ENCODE measurements at places on chromosomes 7 and 10. TPM values are rescaled to one million over a fixed set of nuclear protein-coding genes. Genes with fewer than 3 reads are reported as not detected.

Gene GIMAP2
- not detected for total RNA-seq

Gene FBXO24
- total RNA-seq, result 0.94 TPM

Gene CRHR2
- total RNA-seq, result not detected

Gene HOXA6
- not detected for total RNA-seq

Gene ENTPD7
- 8.6 TPM for total RNA-seq

Gene LEP
- not detected for total RNA-seq

Gene VGF
- total RNA-seq, result 22.5 TPM

Gene MYH16
- total RNA-seq, result not detected

Gene CYP26A1
- total RNA-seq, result 190 TPM

- no peak for DNase-seq
These were observed 15.8 kb downstream of the PLAC9 start for GRCh38 chr10:80148166-80148805.

DNA sequence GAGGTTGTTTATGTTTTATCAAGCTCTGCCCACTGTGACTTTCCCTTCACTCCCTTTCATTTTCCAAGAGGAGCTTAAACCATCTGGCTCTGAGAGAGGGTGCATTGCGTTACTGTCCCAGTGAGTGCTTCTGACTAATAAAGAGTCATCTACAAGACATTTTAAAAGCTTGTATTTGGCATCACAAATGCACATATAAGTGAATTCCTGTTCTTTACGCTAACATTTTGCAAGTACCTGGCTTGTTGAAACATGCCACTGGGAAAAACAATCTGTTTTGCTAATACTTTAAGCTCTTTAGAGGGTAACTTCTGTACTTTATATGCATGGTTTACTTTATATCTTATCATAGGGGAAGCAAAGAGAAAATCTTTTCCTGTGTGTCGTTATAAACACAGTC, 534.6 kb upstream of the POM121L12 start:
- no peak for DNase-seq

- DNase-seq, result peak; percentile 40
These were observed 33.2 kb downstream of the TBATA start for GRCh38 chr10:70751991-70752390.

GRCh38 chr10:35355971-35356724, 19.8 kb downstream of the CCNY start:
- no peak for DNase-seq

GRCh38 chr10:57992321-57993077, 275.2 kb downstream of the IPMK start:
- no peak for DNase-seq

GRCh38 chr10:71966046-71967004, 2.1 kb downstream of the CHST3 start:
- DNase-seq, result peak; percentile 13

- no peak for DNase-seq
These were observed 285.7 kb downstream of the RPS24 start for GRCh38 chr10:78319371-78319770.

DNA sequence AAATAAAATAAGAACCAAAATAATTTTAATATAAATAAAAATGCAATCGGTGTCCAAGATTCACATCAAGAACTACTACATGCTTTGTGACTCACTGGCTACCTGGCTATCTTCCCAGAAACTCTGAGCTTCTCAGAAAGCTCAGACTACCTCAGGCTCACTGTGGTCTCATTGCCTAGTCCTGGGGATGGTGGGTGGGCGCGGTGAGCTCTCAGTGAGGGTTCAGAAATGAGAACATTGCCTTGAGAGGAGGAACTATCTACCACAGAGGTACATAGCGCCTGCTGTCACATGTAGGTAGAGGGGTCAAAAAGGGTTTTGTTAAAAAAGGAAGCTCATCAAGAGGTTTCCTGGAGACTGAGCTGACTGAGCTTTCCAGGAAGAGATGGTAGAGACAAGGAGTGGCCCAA, 108.0 kb downstream of the WDFY4 start:
- no peak for DNase-seq

- peak; percentile 49 for DNase-seq
These were observed 407.5 kb upstream of the RNF32 start for GRCh38 chr7:156232931-156233705.

DNA sequence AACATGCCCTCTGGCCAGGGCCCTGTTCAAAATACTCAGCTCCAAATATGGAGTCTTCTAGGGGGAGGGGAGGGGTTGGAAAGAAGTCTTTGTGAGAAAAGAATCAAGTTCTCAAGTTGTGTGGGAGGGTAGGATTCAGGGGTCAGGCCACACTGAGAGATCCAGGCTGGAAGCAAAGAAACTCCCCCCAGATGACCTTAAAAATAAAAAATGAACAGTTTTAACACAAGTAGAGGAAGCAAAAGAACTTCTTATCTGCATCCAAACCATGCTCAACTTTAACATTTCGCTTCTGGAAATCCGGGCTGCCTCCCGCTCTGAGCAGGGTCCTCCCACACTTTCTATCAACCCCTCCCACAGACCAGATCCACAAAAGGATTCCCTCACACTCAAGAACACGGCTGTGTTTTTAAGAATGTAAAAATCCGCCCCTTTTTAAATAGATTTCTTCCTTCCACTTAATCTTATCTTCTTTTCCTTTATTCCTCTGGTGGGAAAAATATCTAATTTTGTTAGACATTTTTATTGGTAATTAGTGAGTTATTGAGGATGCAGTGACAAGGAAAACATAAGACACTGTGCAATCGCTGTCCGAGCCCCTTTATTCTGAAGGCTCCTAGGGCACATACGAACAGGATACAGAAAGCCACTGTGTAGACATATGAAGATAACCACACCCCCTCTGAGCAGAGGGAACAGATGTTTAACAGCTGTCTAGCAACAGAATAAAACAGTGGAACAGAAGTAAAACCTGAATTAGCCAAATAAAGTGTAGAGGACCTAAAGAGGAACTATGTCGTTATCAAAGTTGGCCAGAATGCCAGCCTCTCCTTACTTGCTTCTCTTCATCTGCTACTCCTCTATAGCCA, 43.8 kb downstream of the CYTH3 start:
- DNase-seq, result peak; percentile 61

DNA sequence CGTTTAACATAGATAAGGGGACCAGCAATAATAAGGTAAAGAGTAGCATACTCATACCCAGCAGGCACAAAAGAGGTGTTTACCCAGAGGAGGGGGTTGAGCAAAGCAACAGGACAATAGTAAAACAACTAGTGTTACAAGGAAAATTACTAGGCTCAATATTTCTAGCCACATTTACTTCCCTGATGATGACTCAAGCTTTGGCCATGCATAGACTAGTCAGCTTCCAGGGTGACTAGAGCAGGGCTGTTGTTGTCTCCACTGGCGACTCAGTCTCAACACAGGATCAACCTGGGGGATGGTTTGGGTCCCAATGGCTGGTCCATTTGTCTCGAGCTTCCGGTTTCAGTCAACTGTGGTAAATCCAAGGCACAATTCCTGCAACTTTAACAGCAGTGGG, 217.7 kb upstream of the KCND2 start:
- DNase-seq, result no peak

- no peak for DNase-seq
These were observed 354.9 kb upstream of the SEMA3C start for GRCh38 chr7:81273601-81274397.

- DNase-seq, result no peak
These were observed 35.6 kb upstream of the TCF7L2 start for GRCh38 chr10:112914288-112914952.

DNA sequence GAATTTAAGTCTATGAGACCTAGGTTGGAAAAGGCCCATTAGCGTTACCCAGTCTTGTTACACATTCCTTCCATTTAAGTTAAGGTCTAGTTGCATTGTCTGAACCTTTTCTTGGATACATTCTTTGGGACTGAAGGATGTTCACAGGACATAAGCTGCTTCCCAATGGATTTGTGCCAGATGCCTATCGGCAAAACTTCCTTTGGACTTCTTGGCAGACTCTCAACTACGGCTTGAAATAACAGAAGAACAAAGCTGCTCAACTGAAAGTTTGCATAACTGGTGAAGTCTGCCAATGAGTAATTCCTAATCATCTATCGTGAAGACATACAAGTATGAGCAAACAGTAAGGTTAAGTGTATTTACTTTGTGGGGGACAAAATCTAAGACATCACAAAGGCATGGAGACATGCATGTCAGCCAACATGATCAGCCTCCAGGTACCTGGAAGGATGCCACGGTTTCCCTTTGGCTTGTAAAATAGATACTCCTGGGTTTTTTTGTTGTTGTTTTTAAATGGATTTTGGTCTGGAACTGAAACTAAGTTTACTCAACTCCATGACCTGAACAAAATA, 35.4 kb downstream of the MALSU1 start:
- DNase-seq, result no peak

DNA sequence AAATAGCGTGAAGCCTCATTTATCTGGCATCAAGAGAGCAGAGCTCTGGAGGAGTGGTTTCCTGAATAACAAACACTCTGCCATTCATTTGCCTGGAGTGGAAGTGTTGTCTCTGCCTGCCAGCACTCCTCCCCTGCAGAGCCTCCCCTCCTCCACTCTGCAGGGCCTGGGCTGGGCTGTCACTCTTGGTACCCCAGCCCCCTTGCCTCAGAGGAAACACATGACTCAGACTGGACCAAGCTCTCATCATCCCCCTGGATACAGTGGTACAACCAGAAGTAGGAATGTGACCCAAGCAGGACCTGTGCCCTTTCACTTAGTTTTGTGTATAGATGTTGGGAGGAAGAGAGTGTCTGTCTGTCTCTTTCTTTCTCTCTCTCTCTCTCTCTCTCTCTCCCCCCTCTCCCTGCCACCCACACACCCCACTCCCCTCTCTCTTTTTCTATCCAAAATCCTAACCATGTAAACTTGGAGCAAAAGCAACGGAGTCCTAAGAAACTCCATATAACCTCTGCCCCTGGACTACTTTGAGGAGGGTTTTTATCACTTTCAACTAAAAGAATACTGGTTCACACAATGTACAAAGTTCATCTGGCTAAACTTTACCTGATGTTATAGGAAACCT, 43.9 kb downstream of the DOCK4 start:
- DNase-seq, result peak; percentile 54

- DNase-seq, result no peak
These were observed 5.8 kb downstream of the IFIT1 start for GRCh38 chr10:89398003-89398749.

DNA sequence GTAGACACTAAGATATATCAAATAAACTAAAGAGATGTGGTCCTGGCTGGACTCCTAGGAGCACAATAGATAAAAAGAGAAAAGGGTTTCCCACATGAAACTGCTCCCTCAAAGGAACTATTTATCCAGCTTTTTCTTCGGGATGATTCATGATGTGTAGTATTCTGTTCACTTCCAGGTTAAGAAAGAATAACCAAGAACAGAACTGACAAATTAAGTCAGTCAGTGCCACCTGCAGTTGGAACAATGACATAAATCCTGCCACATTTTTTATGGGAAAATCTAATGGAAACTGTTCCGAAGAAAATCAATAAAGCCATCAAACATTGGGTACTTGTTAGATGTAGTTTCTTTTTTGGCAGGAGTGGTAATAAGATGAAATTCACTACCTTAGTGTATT, 87.1 kb downstream of the POLR1F start:
- no peak for DNase-seq

GRCh38 chr10:101828766-101829551, 10.7 kb upstream of the OGA start:
- peak; percentile 44 for DNase-seq

DNA sequence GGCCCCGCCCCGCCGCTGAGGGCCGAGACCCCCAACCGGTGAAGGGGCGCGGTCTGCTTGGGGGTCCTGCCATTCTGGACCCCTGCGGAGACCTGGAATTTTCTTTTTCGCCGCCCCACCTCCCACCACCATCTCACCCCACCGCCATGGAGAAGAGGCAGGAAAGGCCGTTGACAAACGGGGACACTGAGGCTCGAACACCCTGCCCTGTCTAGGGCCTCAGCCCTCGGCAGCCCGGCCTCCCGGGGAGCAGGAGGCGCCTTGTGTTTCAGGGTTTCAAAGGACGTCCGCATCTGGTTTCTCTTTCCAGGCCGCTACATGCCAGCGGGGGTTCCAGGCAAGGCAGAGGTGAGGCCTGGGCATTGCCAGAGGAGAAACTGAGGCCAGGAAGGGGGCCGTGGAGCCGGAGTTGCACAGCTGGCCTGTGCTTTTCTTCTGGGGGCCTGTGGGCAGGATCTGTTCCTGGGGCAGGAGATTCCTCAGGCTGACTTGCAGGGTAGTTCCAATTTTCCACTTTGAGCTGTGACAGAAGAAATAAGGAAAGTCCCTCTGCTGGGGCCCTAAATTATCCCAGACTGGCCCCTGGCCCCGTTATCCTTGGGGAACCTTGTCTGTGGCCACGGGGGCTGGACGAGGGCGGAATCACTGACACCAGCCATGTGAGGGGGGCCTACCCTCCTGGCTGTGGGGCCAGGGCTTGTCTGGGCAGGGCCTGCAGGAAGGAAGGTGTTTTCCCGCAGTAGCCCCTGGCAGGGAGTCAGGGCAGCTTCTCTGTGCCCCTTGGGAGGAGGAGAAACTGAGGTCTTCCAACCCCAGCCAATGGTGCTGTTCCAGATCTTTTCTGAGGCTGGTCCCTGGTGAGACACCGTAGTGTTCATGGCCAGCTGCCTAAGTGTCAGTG, 900 bp upstream of the MICALL2 start:
- DNase-seq, result peak; percentile 73
